ENCODE measurements at places on chromosomes 6 and 20.

GRCh38 chr6:29552512-29553051, 7.0 kb downstream of the UBD start:
- no peak for DNase-seq

GRCh38 chr6:18327626-18328025, 59.5 kb upstream of the RNF144B start:
- DNase-seq: no peak

DNA sequence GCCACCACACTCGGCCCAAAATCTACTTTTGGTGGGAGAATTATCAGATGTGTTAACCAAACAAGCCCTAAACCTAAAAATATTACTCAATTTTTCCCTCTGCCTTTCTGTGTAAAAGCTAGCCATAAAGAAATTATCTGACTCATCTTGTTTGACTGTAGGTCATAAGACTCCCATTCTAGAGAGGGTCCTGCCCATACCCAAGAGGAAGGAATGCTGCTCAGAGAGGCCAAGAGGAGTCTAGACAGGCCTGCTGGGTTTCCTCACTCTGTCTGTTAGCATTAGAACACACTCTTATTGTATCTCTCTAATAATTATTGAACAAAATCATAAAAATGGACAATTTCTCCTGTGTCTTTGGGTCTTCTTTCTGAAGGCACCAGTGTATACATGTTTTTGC, 26.1 kb downstream of the C6orf141 start:
- DNase-seq: no peak

GRCh38 chr6:87897013-87897412, 150.6 kb upstream of the SPACA1 start:
- no peak for DNase-seq

DNA sequence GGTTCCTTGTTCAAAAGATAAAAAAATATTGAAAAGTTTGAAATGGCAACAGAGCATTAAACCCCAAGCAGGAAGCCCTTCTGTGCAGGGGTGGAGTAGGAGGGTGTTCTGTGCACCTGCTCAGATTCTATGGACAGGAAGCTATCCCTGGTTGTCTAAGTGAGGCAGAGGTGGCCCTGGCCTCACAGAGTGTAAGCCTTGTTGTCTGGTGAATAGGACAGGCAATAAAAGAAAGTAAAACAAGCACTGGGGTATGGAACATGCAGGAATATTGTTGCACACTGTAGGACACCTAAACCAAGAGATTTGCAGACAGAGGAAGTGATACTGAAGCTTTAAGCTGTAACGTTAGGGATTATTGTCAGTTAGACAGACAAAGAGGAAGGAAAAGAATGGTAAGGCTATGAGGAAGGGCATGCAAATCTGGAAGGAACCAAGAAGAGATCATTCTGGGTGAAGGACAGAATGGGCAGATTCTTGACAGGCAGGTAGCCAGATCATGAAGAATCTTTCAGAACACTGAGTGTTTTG, 66.8 kb downstream of the TBC1D7 start:
- no peak for DNase-seq

GRCh38 chr20:38152621-38153221, 12.3 kb downstream of the TGM2 start:
- DNase-seq: peak; percentile 75

DNA sequence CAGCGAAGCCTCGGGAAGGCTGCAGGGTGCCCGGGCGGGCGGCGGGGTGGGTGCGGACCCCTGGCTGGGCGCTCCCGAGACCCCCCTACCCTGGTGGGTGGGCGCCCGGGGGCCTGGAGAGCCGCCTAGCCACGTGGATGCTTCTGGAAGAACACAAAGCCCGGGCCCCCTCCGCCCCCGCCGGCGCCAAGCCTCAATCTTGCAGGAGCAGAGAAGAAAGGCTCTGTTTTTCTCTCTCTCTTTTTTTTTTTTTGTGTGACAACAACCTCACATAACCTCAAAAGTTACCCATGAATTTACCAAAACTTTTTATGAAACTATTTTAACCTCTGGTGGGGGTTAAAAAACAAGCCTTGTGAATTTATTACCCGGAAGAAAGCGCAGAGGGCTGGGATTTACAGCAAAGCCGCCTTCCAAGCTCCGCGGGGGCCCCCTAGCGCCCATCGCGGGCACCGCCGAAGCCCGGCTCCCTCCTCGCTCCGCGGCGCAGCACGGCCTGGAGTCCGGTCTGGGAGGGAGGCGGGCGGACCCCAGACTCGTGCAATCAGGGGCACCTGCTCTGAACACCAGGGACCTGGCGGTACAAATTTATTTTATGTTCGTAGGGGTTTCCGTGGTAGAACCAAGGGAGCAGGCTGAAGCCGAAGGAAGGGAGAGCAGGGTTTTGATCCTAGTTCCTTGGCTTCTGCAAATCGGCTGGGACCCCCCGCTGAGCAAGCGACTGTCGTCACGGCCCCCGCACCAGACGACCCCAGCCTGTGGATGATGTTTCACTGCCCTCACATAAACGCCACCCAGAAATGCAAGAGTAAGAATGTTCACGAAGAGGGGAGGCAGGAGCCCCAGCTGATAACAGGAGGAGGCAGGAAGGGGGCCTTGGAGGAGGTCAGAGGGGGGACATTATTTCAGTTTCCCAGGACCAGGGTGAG, 58.9 kb downstream of the ZNF831 start:
- peak; percentile 93 for DNase-seq

DNA sequence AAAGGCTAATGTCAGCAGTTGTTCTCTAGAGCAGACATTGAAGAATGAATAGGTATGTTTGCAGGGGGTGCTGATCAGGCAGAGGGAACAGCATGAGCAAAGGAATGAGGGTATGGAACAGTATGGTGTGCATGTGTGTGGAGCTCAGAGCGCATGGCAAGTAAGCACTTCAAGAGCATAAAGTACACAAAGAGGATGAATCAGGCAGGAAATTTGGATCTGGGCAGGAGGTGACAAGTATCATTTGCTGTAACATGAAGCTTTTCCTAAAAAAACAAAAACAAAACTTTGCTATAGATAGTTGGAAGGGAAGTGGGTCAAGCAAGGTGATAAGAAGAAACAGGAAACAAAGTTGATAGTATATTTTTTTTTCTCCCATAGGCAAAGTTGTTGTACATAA, 746.8 kb downstream of the HDGFL1 start:
- DNase-seq: no peak

DNA sequence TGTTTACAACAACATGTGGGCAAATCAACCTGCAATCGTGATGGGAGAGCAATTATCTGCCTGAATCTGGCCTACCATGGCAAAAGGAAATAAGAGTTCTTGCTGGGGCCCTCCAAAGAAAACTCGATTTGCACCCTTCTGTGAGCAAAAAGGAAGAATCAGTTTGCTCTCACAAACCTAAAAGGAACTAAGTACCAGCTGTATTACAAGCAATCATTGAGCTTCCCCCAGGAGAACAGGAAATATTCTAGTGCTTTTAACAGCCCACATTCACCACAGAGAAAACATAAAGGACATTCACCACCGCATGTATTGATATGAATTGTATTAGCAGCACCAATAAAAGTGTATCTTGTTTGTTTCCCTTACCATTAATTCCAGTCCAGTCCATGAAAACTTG, 75.0 kb downstream of the MBOAT1 start:
- DNase-seq: no peak

DNA sequence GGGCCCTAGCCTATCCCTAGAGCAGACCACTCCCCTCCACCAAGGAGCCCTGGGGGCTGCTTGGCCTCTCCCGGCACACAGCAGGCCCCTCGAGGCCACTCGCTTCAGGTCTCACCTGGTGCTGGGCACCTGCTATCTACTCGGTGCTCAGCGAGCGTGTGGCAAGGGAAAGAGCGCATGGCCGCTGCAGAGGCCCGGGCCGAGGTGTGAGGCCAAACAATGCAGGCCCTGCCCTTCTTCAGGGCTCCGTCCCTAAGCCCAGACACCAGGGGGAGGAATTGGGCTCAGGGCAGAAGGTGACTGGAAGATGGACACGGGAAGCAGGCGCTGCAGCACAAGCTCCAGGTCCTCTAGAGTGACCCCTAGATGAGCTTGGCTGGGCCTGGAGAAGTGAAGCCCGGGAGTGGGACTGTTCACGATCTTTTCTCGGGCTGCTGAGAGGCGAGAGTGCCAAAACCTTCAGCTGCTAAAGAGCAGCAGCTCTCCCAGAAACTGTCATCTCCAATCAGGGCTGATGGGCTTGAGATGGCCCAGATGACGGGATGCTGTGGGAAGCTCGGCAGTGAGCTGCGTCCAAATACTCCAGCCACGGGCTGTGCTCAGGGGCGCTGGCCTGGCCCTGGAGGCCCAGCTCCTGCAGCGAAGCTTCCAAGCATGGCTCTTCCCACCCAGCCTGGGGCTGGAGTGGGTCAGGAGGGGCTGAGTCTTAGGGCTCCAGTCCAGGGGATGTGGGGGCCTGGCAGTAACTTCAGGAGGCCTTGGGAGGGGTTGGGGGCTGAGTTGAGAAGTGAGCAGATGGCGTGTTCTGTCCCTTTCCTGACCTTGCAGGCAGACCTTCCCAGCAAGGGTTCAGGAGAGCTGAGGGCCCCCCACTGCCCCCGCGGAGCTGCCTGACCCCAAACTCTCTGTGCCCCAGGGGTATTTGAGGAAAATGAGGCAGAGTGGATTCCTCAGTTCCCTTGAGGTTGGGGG, 43.7 kb downstream of the APCDD1L start:
- no peak for DNase-seq

DNA sequence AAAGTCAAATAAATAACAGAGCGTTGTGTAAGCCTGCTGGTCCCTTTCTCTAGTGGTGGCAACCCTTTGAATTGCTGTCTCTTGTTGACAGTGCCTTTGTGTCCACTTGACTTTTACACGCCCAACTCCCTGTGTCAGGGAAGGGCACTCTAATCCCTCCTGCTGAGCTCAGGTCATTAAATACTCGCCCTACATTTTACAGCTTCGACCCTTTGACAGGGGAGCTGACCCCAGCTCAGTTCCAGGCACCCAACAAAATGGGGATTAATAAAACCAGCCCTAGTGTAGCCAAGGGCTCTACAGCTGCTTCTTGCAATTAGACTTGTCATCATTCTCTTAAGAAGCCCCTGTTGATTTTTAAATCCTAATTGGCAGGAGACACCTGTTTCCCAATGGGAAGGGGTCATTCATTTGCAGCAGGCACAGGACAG, 308.2 kb downstream of the EYA4 start:
- DNase-seq: no peak

DNA sequence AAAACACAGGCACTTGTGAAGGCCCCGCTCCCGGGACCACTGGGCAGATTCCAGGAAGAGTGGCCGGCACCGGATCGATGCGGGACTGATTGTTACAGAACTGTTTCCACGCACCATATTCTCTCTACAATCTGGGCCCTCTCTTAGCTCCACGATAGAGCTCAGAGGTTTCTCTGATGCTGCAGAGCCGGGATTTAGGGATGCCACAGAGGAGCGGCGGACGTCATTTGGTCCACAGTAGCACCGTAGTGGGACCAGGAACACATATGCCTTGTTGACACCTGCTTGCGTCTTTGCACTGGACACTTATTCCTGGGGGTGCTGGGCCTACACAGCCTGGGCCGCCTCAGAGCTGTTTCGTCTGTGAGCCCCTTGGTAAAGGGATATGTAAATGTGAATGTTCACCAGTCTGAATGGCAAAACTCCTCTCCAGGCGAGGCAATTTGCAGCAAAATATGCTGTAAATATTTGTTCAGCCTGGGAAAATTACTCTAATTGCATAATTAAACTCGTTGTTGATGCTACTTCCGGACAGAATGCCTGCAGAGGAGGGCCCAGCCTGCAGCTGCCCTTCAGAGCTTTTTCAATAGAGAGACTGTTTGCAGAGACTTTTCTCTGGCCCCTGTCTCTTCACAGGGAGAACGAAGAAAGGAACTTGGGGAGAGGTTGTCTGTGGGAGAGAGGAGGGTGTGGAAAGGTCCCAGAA, 9.4 kb downstream of the PCK1 start:
- DNase-seq: no peak

DNA sequence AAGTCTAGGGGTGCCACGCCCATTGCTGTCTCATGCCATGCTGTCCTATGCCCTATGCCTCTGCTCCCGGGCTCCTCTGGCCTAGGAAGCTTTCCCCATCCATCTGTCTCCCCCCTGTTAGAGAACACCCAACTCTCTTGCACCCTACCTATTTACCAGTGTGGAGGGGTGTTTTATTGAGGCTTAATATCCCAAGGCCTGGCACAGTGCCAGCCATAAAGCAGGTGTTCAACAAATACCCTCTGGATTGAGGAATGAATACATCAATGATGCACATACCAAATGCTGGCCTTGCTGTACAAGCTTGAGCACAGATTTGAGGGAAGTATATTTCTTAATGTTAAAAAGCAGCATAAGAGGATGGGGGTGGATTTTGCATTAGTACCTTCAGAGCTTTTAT, 38.3 kb downstream of the METTL24 start:
- no peak for DNase-seq

DNA sequence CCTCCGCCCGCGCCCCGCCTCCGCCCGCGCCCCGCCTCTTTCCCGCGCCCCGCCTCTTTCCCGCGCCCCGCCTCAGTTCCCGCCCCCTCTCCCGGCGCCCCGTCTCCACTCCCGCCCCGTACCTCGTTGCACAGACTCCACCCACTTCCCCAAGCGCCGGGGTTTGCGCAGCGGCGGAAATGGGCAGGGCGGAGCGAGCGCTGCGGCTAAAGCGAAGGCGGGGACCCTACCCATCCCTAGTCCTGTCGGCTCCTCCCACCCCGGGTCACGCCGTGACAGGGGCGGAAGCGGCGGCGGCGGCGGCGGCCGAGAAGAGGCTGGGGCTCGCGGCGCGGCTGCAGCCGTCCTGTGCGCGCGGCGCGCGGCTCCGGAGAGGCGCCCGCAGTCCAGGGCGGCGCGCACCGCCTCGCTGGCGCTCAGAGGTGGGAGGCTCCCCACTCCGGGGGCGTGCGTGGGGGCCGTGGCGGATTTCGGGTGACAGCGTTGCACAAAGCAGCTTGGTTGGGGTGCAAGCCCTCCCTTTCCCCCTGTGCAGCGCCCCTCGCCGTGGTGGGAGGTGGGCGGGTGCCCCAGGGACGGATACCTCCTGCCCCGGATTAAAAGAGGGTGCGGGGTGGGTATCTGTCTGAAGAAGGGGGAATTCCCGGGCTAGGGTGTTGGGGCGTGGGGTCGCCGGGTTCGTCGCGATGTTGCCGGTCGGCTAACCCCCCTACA, at the start of gene KDM1B:
TSS of gene KDM1B (plus strand) at position 273 of the 714 bp plus-strand sequence. CDS start 4,474 bp downstream, outside the sequence.
- DNase-seq: peak; percentile 99

- DNase-seq: no peak
These were observed 6.1 kb downstream of the COL21A1 start for GRCh38 chr6:56241124-56241802.

DNA sequence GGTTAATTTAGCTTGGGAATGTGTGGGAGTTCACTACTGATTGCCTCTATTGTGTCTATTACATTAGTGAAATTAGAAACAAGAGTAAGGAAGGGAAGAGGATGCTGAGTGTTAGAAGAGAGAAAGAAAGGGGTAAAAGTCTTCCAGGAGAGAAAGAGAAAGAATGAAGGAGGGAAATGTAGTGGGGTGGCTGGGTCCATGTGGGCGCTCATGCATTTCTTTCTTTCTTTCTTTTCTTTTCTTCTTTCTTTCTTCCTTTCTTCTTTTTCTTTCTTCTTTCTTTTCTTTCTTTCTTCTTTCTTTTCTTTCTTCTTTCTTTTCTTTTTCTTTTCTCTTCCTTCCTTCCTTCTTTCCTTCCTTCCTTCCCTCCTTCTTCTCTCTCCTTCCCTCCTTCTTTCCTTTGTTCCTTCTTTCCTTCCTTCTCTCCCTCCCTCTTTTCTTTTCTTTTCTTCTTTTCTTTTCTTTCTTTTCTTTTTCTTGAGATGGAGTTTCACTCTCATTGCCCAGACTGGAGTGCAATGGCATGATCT, 16.2 kb upstream of the SALL4 start:
- no peak for DNase-seq

Measured in urothelium cell line (cell line).